PC-3 (cell line): ENCODE measurements at places on chromosomes 7 and 10. TPM values are rescaled to one million over a fixed set of nuclear protein-coding genes. Genes with fewer than 3 reads are reported as not detected.

NSMCE4A gene
- 46.3 and 47.3 TPM in 2 replicates for total RNA-seq

WDR86 gene
- not detected in 2 replicates for total RNA-seq

HTR5A gene
- not detected in 2 replicates for total RNA-seq

PRR15 gene
- 23.4 and 26.6 TPM in 2 replicates for total RNA-seq

CDH23 gene
- not detected in 2 replicates for total RNA-seq

RSBN1L gene
- 6.9 and 11.2 TPM in 2 replicates for total RNA-seq

HOXA7 gene
- total RNA-seq: 2.6 and 2.8 TPM in 2 replicates

UTF1 gene
- total RNA-seq: not detected in 2 replicates

CTNNA3 gene
- 1.4 and 1.9 TPM in 2 replicates for total RNA-seq

SPDYE5 gene
- total RNA-seq: 0.18 TPM in 1 of 2 replicates, not detected in the other

PPIF gene
- total RNA-seq: 381 and 472 TPM in 2 replicates

DYNC1I1 gene
- total RNA-seq: 2.4 and 6.5 TPM in 2 replicates

PAX4 gene
- total RNA-seq: not detected in 2 replicates

VGF gene
- total RNA-seq: 1.6 and 2.5 TPM in 2 replicates

SLC26A5 gene
- 0.29 and 0.86 TPM in 2 replicates for total RNA-seq

- DNase-seq: peak; percentile 48
Measured at GRCh38 chr7:10412422-10413019, 561.2 kb upstream of the PHF14 start.

DNA sequence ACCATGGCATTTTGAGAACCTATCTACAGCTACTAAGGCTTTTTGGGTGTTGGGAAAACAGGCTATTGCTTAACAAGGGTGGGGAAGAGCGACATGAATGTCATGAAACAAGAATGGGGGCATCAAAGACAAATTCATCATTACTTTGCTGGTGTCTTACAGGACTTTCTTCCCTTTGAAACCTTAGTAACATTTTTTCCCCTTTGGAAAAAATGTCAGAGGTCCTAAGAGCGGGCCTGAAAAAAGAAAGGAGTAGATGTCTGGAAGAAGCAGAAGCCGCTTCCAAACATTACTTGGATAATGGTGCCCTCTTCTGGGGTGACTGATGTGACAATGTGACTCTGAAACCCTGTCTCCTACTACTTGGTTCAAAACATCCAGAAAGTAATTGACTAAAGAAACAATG lies 3.8 kb upstream of the DDX50 start:
- peak; percentile 85 for DNase-seq

DNA sequence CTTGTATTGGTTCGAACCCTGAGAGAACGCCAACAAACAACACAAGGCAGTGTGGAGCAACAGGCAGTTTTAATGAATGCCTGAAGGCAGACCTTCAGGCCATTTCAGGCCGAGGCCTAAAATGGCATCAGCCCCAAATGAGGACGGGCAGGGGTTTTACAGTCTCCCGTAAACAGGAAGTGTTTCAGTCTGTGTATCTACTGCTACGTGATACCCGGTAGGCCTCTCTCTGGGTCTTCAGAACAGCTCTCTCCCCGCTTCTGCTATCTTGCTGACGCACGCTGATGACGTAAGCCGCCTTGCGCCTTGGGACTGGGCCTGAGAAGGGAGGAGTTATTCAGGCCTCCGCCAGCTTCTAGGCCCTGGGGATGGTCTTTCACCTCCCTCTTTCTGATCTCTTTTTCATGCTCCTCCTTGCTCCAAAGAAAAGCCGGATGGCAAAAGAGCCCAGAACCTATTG lies 67.7 kb downstream of the ST8SIA6 start:
- no peak for DNase-seq

DNA sequence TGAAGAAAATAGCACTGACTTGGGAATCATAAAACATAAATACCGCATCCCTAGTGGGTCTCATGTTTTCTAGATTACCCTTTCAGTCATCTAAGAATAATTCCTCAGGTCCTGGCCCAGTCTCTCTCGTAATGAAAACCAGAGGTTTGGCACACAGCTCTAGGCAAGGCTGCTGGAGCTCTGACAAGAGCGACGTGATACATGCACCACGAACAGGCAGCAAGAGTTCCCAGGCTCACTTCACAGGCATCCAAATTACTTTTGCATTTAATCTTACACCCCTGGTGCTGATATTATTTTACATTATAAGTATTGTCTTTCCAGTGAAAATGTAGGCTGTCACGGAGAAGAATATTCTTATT lies 105.2 kb downstream of the THSD7A start:
- no peak for DNase-seq

DNA sequence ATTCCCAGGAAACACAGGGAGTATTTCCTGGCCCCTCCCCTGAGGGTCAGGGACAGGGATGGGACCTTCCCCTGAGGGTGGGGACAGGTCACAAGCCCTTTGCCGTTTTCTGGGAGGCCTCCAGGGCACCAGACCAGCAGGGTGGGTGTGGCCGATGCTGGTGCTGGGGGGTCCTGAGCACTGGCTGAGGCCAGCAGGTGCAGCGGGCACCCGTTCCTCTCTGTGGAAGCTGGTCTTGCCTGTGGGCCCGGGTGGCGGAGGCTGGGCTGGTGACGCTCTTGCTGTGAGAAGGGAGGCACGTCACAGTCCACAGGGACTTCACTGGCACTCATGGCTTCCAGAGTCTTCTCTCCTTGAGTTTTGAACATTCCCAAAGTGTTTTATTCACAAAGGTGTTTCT lies 44.2 kb upstream of the CFAP46 start:
- DNase-seq: no peak

DNA sequence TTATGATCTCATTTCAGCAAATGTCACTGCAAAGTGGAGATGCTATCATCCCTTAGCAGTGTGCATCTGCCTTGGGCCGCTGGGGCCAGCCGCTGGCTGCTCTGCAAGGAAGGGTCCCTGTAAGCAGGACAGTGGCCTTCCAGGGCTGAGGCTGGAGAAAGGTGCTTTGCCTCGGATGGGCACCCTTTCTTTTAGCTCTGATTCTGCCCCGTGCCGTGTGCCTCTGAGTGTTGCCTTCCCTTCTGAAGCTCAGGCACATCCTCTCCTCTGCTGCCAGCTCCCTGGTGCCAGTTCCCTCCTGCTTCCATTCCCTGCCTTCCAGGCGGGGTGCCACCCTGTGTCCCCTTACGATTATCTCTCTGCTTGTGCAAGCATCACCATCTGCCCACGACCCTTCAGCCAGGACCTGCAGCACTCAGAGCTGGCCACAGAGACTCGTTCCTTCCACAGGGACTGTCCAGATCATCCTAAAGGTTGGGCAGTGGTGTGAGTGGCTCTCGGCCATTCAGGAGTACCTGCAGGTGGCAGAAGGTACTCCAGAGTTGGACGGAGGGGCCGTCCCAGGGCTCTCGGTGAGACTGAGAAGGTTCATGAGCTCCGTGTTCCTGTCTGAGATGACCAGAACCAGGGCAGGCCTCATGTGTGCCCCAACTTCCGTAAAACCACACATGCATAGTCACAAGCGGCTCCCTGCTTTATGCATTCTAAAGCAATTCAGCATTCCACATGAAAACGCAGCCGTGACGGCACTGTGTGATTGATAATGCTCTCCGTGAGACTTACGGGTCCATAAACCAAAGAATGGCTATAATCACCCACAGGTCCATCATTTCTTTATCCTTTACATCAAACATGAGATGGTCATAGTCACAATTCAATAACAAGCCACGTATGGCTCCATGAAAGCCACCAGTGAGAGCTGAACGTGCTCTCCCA lies 371.4 kb downstream of the DNAJB6 start:
- peak; percentile 4 for DNase-seq

- no peak for DNase-seq
Measured at GRCh38 chr7:72217151-72217550, 195.0 kb downstream of the CALN1 start.

- no peak for DNase-seq
Measured at GRCh38 chr7:69465262-69465661, 133.0 kb upstream of the AUTS2 start.

GRCh38 chr7:139330333-139331030 lies 10.7 kb upstream of the FMC1 start:
- no peak for DNase-seq

GRCh38 chr10:26544932-26545331 lies 106.8 kb downstream of the APBB1IP start:
- no peak for DNase-seq

GRCh38 chr10:71087622-71088021 lies 124.7 kb upstream of the UNC5B start:
- DNase-seq: no peak

DNA sequence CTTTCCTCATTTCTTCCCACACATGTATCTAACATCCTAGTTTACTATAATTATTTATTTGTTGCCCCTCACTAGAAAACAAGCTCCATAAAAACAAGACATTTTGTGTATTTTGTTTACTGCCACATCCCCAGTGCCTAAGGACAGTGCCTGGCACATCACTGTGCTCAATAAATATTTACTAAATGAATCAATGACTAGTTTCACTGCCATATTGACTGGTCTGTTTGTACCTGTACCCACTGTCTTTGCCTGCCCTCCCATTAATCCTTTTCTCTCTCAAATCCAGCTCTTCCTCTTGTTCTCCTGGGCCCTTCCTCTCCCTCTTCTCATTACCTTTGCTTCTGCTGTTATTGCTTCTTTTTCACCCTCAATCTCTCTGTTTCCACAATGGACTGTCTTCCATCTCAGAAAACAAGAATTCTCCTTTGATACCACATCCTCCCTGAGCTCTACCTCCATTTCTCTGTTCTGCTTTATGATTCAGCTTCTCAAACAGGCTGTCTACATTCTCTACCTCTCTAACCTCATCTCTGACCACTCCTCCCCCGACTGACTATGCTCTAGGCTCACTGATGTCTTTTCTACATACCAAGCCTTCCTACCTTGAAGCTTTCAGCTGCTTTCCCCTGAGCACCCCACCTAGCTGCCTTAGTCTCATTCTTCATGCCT lies 8.3 kb upstream of the FAM133B start:
- DNase-seq: no peak

GRCh38 chr7:107977048-107977447 lies 25.9 kb downstream of the LAMB1 start:
- no peak for DNase-seq

DNA sequence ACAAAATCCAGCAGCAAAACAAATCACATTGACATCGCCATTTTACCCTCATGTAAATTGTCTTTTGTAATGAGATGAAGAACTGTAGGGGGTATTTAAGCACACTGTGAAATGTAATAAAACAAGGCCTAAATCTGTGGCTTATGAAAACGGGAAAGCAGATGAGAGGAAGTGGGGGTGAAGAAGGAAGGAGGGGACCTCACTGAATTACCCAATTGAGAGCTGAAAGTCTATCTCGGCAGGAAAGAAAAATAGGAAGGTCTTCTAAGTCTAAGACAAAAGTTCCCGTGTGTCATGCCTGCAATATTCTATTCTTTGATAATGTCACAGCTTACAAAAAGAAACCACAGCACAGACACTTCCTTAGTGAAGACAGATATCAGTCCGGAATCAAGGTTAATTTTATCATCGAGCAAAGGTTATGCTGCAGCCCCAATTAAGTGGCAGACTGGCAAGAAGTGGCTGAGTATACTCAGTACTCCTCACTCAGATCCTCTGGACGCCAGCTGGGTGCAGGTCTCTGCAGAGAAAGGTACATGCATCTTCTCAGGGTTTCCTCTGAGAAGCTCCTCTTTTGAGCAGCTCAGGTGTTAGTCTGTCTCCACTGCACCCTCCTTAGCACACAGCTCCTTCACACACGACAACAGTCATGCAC lies 239.7 kb downstream of the FANK1 start:
- DNase-seq: no peak

GRCh38 chr10:59245686-59246085 lies 69.2 kb downstream of the PHYHIPL start:
- no peak for DNase-seq

- no peak for DNase-seq
Measured at GRCh38 chr7:132002343-132002968, 446.0 kb upstream of the PODXL start.

- DNase-seq: no peak
Measured at GRCh38 chr7:159144758-159145489, at the start of gene VIPR2. TSS of gene VIPR2 (minus strand) at chr7:159144867. CDS start at chr7:159144771, 96 bp downstream.

DNA sequence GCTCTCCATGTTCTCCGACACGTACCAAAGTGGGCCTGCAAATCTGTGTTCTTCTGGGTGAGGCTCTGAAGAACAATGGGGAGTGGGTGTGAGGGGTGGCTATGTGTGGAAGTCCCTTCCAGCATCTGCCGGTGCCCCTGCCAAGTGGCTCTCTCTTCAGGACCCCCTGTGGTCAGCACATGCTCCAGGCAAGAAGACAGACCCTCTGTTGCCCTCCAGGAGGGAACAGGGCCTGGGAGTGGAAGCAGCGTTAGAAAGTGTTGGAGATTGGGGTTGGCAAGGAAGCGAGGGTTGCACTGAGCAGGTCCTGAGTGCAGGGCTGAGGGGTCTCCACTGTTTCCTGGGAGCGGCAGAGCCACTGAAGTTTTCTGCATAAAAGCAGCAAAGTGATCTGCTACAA lies 60.5 kb downstream of the EMX2 start:
- no peak for DNase-seq

DNA sequence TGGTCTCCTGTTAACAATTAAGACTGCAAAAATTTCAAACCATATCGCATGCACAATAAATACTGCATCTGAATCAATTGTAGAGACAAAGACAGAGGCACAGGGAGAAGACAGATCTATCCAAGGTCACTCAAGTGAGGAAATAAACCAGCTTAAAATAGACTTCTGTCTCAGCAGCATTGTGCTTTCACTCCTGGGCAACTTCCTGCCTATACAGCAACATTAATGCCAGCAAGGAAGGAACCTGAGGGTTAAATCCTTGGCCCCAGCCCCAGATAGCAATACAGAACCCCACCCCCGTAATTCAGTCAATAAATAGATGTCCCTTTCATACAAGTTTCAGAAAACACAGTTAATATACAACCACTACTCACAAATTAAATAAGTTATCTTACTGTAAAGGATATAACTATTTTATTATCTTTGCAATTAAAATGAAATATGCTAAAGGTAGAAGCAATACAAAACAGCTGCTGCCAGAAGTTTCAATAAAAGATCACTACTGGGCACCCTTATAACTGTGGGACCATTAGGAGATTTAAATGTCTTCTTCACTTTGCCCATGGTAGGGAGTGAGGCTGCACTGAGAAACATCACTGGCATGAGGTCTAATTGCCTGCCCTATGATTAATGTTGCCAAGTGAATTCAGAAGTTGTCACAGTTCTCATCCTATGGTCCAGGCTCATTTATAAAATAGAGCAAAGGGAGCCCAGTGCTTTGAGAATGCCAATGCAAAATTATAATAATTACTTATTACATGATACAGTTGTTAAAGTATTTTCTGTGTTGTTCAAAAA lies 49.4 kb downstream of the CAV1 start:
- DNase-seq: no peak

DNA sequence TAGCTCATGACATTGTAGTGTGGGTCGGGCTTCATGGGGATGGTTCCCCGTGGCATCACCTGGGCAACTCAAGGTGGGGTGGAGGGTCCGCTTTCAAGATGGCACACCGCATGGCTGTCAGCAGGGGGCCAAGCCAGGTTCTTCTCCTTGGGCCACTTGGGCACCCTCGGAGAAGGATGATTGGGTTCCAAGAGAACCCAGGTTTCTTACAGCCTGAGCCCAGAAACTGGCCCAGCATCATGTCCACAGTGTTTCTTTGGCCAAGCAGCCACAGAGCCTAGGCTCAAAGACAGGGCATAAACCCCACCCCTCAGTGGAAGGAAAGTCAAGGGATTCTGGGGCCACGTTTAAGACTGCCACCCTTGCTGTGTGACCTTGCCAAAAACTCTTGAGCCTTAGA lies 110.6 kb downstream of the PTPN20 start:
- DNase-seq: no peak

GRCh38 chr10:52004342-52004949 lies 305.1 kb upstream of the CSTF2T start:
- peak; percentile 94 for DNase-seq
